Testis (tissue), 5 donors: ENCODE measurements at places on chromosomes 2 and 18. TPM values are rescaled to one million over a fixed set of nuclear protein-coding genes. Genes with fewer than 3 reads are reported as not detected.

- no peak for DNase-seq
These were observed 44.8 kb downstream of the REV1 start for GRCh38 chr2:99445065-99445464.

GRCh38 chr2:219081701-219082331 lies 21.1 kb upstream of the IHH start:
- DNase-seq, result no peak

GPR75 gene
- polyA plus RNA-seq, result 2.3 TPM

DNA sequence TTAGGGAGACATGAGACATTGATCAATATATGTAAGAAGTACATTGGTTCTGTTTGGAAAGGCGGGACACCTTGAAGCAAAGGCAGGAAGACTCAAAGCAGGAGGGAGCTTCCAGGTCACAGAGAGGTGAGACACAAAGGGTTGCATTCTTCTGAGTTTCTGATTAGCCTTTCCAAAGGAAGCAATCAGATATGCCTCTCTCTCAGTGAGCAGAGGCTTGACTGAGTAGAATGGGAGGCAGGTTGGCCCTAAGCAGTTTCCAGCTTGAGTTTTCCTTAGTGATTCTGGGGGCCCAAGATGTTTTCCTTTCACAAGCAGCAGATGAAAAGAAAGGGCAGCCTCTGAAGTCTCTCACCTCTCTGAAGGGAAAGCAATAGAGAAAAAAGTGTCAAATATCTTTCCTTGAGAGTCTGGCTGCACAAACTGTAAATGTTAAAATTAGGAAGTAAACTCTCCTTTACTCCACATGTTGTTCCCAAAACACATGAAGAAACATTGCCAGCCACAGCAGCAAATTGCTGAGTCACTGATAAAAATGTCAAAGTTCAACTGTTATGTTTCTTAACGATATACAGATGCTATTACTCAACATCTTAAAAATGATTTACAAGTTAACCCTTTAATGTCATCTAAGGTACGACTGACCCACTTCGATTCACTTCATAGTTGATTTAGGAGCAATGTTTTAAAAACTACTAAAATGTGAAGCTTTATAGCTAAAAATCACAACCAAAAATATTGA lies 40.3 kb downstream of the CYB5A start:
- DNase-seq, result no peak

DNA sequence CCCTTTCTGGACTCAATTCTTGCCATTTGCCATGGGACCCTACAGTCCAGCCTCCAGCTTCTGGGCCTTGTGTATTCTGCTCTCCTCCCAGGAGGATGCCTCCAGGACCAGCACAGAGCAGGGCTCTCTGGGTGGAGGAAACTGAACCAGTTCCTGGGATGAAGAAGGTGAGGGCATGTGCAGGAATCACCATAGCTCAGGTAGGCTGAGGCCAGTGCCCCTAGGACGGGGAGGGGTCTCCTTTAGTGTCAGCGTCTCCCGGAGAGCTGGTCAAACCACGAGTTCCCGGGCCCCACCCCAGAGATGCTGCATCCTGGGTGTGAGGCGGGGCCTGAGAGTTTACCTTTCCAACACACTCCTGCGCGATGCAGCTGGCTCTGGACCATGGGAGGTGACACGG lies 5.8 kb upstream of the PRELID3A start:
- no peak for DNase-seq

EVA1A gene
- polyA plus RNA-seq, result 5.2 TPM

DNA sequence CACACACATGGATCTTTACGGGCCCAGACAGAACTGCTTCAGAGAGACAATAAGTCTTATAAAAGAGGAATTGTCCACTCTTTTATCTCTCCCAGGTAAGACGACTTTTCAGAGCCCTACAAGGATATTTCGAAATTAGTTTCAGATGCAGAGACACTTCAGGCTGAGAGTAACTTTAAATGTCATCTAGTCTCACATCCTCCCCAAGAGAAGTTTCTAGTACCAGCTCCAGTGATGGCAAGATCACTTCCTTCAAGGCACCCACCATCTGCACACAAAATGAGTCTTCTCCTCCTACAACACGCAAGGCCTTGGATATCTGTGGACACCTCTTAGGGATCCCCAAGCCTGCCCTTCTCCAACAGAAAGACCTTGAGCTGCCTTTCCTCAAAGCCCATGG lies 39.0 kb upstream of the KLHL29 start:
- DNase-seq, result no peak

GRCh38 chr2:101200676-101201075 lies 49.5 kb upstream of the TBC1D8 start:
- no peak for DNase-seq

DNA sequence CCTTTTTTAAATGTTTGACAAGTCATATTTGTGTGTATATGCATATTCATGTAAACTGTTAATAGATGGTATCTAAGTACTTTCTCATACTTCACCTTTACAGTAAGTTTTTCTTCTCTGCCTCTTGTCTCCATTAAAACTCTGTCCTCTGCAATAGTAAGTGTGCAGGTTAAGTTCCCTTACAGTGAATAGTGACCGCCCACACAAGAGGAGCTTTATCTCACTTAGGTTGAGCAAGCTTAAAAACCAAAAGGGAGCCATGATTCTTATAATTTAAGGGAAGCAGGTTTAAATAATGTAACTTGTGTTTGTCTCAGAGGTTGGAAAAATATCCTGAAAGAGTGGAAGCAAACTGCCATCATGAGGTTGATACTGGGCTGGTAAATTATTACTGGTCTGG lies 61.3 kb downstream of the MRPS9 start:
- DNase-seq, result no peak

- no peak for DNase-seq
These were observed 79.7 kb downstream of the HS1BP3 start for GRCh38 chr2:20571231-20571630.

IL1F10 gene
- not detected for polyA plus RNA-seq

DNA sequence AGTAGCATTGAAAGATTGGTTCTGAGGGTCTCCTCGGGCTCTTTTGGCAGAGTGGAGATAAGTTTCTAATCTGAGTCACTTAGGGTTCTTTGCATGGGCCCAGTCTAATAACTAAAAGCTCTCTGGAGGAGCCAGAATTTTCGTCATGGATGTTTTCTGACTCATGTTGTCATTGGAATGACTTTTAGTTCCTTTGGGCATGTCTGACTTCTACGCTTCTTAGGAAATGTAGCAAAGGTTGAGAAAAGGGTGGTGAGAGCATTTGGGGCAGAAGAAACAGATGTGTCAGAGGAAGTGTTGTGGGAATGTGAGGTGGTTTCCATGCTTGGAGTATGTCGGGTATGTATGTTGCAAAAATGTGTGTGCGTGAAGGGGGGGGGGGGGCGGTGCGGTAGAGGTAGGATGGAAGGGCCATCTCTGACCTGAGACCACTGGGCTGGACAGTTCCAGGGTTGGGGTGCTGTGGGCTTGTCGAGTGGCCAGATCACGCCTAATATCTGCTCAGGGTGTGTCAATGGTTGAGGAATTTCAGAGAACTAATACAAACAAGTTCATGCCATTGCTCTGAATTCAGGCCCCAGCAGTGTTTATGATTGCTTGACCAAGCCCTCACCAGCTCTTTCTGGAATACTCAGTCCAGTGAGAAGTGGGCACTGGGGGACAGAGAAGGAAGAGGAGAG lies 26.9 kb downstream of the KLHL29 start:
- no peak for DNase-seq

- DNase-seq, result no peak
These were observed 300.5 kb downstream of the TMX3 start for GRCh38 chr18:68414407-68414806.

ZDBF2 gene
- polyA plus RNA-seq, result 6.5 TPM

DNA sequence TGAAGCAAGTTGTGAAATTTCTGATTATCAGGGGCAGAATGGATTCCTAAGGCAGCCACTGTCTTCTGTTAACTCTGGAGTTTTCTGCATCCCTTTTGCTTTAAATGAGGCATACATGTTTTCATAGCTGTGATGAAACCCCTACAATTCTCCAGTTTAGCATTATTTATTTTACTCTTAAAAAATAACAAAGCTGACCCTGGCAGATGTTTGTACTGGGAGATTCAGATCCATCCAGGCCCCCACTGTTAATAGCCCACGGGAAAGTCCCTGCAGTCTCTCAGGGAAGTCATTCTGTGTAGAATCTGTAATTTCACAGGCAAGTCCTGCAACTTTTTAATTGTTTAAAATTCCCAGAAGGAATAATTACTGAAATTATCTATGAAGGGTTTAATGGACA lies 353 bp upstream of the SULT1C4 start:
- DNase-seq, result no peak

DNA sequence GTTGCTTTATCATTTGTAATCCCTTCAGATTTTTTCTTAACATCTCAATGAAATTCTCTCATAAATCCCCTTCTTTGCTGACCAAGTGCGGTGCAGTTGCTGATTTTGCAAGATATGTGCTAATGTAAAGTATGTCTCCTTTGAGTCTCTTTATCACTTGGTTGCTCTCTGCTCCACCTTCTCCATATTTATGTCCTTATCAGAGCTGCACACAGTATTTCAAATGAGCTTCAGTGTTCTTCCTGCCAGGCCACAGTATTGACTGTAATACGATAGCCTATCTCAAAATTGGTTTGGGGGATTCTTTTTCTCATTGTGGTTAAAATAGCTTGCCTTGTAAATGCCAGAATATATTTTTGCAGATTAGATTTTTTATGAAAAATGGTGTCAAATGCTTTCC lies 32.2 kb downstream of the MAIP1 start:
- no peak for DNase-seq

DNA sequence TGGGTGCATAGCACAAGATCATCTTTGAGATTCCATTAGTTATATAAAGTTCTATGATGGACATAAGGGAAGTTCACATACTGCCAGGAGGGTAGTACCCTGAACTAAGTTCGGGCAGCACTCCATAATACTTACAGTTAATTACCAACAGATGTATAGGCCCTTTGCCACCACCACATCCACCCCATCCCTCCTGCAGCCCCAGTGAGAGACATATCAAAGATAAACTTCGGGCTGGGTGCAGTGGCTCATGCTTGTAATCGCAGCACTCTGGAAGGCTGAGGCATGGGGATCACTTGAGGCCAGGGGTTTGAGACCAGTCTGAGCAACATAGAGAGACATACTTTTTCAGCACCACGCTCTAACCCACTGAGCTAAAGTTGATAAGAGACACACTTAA lies 46.4 kb upstream of the NPAS2 start:
- no peak for DNase-seq

DNA sequence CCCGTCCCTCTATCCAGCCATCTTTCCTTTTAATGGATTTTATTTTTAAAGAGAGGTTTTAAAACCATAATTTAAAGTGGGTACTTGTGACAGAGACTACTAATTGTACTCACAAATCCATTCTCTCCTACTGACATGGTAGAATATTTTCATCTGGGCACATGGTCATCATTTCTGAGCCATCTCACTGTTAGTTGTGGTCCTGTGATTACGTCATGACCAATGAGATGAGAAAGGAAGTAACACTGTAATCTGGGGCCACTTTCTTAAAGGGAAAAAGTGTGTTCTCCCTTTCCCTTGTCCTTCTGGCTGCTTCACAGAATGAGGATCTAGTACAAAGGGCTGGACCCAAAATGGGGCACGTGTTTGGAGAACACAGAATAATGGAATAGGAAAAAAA lies 538.7 kb downstream of the CMPK2 start:
- no peak for DNase-seq

- DNase-seq, result no peak
These were observed 114.3 kb downstream of the GCA start for GRCh38 chr2:162458240-162458639.

- peak; percentile 45 for DNase-seq
These were observed 24.6 kb upstream of the PLB1 start for GRCh38 chr2:28471214-28471613.

GRCh38 chr18:47953471-47953931 lies 23.0 kb upstream of the SMAD2 start:
- peak; percentile 22 for DNase-seq

GBX2 gene
- polyA plus RNA-seq, result 0.90 TPM

- DNase-seq, result no peak
These were observed 5.6 kb downstream of the IDH1 start for GRCh38 chr2:208249296-208249695.

DNA sequence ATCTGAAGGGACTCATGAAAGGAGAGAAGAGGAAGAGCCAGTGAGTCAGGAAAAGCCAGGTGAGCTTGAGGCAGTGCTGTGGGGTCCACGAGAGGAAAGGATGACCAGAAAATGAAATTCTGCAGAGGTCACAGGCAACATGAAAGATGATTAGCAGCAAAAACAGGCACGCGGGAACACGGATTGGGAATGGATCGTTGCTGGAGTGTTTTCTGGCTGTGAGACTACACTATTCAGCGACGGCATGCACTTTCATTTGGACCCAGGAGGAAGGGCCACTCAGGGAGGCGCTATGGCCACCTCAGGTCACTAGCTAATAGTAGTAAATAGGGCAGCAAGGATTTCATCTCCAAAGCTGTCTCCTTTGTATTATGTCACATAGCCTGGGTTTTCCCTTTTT lies 44.8 kb downstream of the ZNF532 start:
- no peak for DNase-seq

DNA sequence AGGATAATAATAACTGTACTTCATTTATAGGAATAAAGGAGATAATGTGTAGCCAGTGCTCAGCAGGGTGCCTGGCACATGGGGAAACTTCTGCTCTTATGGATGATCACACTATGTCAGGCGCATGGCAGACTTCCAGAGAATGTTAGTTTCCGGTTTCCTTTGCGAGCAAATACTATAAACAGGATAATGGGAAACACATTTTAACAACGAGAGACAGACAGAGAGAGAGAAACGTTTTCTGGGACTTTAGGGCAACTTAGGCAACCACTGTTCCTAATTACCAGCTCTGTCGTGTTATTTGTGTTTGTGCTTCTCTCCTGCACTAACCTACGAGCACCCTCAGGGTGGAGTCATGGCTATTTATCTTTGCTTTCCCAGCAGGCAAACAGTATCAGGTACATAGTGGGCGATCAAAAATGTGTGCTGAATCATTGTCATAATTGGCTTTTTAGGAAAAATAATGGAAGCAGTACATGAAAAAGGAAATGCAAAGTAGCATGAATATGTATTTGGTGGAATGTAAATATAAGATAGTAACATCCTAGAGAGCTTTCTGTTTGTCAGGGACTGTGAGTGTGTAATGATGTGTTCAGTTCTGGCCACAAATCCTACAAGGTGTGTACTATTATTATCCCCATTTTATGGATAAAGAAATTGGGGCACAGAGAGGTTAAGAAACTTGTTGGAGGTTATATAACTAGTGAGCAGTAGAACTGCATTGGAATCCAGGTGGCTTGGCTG lies 36.8 kb upstream of the IGFBP2 start:
- no peak for DNase-seq

DNA sequence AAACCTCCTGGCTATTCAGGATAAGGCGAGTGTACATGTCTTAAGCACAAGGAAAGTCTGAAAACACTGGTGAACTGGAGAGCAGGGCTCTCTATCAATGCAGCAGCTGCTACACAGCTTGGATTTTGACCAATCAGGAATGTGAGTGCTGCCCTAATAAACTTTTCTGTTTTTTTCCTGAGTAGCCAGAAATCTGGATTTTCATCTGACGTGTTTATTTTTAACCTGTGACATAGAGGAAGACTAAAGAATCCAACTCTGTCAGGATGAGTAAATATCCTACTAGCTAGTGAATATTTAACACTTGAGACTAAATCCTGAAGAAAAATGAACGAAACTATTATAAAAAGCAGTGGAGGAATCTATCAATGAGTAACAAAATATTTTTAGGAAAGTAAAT lies 1638.9 kb downstream of the LRP1B start:
- no peak for DNase-seq

LRRTM4 gene
- polyA plus RNA-seq, result 0.13 TPM
